Progenitor cell of endocrine pancreas (in vitro differentiated cells): ENCODE measurements at places on chromosomes 3 and 15. TPM values are rescaled to one million over a fixed set of nuclear protein-coding genes. Genes with fewer than 3 reads are reported as not detected.

Gene SLC2A2
- 1.5 TPM in 2 replicates for total RNA-seq

DNA sequence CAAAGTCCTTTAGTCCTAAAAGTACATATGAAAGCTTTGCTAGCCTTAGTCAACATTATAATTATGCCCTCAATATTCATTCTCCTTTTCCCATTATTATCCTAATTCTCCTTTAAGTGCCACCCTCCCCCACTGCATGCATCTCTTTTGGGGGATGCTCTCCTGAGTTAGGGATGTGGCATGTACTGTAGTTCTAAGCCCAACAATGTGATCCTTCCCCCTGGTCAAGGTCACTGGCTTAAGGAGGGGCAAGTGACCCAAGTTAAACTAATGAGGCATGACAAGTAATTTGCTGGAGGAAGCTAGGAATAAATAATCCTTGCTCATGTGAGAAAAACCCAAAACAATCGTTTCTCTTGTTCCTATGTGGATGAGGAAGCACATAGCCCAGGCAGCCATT lies 343.9 kb upstream of the SUCLG2 start:
- H3K4me3 ChIP-seq = no peak overlapping the region
- H3K27me3 ChIP-seq = peaks cover 3% of the 10 kb centered on the region
- no peaks in the 10 kb centered on the region for H3K4me1 ChIP-seq
- H3K27ac ChIP-seq = no peak overlapping the region
- H3K36me3 ChIP-seq = no peaks in the 10 kb centered on the region

DNA sequence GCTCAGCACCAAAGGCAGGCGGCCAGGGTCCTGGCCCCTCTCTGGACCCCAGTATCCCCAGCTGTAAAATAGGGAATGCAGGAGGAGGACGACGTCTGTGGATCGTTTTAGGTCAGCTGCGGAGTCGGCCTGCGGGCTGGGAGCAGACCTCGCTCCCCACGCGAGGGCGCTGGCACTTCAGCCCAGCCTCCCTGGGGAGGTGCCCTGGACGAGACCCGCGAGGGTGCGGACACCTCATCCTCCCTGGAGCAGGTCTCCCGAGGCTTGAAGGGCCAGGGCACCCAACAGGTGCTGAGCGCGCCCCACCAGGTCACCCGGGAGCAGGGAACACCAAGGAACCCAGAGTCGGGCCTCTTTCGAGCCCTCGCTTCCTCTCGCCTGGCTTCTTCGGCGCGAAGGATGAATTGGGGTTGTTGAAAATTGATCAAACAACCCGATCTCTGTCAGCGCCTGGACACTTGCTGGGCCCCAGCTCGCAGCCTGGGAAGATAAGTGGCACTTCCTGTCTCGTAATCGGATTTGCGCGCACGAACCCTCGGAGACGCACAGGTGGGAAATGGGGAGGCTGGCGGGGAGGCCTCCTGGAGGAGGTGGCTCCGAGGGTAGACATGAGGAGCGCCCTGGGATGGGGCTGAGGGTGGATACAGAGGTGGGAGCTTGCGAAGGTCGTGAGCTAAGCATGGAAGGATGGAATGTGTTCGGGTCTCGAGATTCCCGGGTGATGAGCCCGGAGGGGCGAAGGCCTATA lies 588 bp upstream of the VIPR1 start:
- H3K27ac ChIP-seq = no peak overlapping the region
- DNase-seq = peak; percentile 38
- H3K36me3 ChIP-seq = no peaks in the 10 kb centered on the region

- no peak overlapping the region for H3K4me3 ChIP-seq
- DNase-seq = no peak
- H3K27ac ChIP-seq = no peak overlapping the region
- H3K36me3 ChIP-seq = no peaks in the 10 kb centered on the region
- no peaks in the 10 kb centered on the region for H3K4me1 ChIP-seq
- H3K27me3 ChIP-seq = no peaks in the 10 kb centered on the region
Measured at GRCh38 chr3:105228696-105229095, 138.0 kb upstream of the ALCAM start.
